Left renal pelvis (tissue), 4 donors: ENCODE measurements at places on chromosomes 5 and 9. TPM values are rescaled to one million over a fixed set of nuclear protein-coding genes. Genes with fewer than 3 reads are reported as not detected.

The OTULINL gene
- 10.4 TPM for polyA plus RNA-seq

The FAT2 gene
- polyA plus RNA-seq: 0.16 TPM

The PCDHB7 gene
- polyA plus RNA-seq: 4.0 TPM

The GPR150 gene
- polyA plus RNA-seq: not detected

DNA sequence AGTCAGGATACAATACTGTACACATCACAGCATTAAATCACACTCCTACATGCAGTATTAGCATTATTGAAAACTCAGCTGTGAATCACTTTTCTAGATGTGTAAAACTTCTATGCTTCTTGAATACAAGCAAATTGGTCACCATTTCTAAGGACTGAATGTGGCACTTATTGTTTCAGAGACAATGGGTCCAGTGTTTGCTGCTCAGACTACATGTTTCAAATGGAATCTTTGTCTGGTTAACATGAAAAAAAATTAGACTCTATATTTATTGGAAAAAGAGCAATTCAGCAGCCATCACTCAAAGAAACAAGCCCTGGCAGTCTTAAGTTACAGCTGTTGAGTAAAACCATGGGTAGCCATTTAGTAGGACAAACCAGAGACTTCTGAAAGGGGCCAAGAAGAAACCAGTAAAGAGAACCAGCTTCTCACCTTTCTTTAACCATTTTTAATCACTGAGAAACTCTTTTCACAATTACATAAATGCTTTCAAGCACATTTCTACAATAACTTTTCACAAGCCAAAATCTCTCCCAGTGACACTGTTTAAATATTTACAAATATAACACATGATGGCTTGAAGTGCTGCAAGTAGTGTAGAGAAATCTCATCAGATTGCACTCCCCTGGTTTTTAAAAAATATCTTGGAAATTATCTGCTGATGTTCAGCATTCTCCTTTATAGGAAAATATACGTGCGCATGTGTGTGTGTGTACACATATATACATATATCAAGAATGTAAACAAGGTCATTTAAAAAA is 35.2 kb downstream of the OR2K2 start:
- no peak for DNase-seq

DNA sequence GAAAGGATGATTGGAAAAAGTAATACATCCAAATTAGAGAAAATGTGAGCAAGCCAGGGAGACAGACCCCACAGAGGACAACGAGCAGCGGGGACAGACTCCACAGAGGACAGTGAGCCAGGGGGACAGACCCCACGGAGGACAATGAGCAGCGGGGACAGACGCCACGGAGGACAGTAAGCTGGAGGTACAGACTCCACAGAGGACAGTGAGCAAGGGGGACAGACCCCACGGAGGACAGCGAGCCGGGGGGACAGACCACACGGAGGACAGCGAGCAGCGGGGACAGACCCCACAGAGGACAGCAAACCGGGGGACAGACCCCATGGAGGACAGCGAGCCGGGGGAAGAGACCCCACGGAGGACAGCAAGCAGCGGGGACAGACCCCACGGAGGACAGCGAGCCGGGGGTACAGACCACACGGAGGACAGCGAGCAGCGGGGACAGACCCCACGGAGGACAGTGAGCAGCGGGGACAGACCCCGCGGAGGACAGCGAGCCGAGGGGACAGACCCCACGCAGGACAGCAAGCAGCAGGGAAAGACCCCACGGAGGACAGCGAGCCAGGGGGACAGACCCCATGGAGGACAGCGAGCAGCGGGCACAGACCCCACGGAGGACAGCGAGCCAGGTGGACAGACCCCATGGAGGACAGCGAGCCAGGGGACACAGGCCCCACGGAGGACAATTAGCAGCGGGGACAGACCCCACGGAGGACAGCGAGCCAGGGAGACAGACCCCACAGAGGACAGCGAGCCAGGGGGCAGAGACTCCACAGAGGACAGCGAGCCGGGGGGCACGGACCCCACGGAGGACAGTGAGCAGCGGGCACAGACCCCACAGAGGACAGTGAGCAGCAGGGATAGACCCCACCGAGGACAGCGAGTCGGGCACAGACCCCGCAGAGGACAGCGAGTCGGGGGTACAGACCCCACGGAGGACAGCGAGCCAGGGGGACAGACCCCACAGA is 1.9 kb upstream of the ZDHHC11 start:
- no peak for DNase-seq

GRCh38 chr5:6573651-6574101 is 59.2 kb downstream of the NSUN2 start:
- no peak for DNase-seq

- no peak for DNase-seq
These were observed 18.4 kb downstream of the CAMK4 start for GRCh38 chr5:111242606-111243005.

GRCh38 chr5:128407944-128408343 is 130.1 kb downstream of the FBN2 start:
- no peak for DNase-seq

DNA sequence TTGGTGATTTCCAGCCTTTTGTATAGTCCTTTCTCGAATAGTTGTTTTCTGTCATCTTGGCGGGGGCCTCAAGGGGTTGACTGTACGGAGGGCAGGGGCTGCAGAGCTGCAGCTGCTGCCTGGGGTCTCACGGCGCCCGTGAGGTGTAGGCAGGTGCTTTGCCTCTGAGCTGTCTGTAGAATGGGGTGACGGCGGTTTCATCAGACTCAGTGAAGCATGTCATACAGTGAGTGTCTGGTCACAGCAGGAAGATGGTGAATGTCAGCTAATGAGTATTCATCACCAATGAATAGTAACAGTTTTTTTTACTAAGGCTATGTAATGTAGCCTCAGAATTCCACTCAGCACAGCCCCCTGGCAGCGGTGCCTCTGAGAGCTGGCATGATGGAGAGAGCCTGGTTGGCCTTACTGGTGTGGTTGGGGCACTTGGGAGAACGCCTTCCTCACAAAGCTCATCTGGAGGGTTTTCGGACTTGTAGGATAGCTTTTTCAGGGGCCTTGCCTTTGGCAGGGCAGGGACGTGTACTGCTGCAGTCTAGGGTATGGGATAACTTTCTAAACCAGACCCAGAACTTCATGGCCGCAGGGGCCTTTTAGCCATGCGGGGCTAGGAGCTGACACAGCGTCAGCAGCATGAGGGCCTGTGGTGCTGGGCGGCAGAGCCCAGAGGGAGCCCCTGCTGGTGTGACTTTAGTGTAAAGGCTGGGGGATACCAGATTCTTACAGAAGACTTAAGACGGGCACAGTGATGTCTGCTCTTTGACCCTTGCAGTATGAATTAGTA is 15.0 kb downstream of the TENT4A start:
- DNase-seq: no peak

DNA sequence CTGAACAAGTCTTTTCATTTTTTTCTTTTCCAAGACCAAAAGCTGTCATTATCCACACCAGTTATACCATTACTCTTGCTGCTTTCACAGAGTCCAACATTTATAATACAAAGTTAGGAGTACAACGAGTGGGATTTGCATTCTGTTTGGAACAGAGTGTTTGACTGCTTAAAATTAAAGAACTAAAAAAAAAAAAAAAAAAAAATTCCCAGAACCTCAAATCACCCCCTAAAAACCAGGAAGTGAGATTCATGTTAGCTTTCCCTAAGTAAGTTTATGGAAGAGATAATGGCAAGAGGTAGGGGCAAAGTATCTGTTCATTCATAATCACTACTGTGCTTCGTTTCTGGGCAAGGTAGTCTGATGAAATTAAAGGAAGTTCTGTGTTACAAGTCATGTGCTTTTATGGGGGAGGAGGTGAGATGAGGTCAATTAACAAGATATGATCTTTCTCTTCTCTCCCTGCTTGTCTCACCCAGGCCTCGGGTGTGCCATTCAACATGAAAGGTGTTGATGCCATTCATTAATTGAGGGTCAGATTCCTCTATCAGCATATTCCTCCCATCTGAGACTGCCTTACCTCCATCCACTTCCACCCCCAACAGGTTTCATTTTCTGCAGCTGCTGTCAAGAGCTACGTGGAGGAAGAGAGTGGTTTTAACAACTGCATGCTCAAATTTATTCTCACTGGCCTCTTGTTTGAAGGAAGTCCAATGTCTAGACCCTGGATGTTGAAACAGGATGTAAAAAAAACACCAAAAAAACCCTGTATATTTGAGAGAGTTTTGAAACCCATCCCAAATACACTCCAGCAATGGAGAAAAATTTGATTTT is 58.1 kb downstream of the MARCHF3 start:
- DNase-seq: no peak

- DNase-seq: no peak
These were observed 26.5 kb downstream of the FGF1 start for GRCh38 chr5:142659405-142659804.

DNA sequence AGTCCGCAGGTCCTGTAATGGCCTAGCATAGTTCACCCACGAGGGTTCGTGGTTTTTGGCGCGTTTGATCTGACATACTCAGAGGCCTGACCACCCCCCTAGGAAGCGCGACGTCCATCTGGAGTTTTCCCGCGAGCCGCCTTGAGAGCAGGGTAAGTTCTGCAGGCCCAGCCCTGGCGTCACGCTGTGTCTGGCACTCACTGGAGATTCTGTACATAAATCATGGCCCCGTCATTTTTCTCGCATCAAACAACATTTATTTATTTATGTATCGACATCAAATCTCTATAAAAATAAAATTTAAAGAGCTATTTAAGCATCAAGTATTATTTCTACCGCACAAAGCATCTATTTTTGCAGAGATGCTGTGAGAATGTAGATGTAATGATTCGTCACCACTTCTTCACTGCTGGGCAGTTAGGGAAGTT is 437 bp upstream of the TRIM41 start:
- DNase-seq: no peak

DNA sequence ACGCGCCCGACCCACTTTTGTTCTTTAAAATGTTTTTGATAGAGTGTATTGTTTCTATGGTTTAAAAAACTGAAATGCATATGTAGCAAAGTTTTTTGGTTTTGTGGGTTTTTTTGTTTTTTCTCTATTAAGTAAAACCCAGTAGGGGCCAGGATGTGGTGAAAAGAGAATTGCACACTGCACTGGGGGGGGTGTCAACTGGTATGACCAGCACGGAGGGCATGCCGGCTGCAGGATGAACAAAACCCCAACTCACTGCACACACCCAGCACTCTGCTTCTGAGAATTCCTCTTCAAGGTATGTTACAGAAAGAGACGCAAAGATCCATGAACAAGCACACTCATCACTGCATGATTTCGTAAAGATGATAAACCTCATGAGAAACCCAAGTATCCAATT is 75.0 kb downstream of the STK10 start:
- no peak for DNase-seq
